NCI-H748 treated with DMSO at 0.1 percent for 48 hours (cell line): ENCODE measurements at places on chromosomes 6 and 20.

GRCh38 chr6:66355471-66355870 lies 648.4 kb upstream of the EYS start:
- DNase-seq, result no peak

DNA sequence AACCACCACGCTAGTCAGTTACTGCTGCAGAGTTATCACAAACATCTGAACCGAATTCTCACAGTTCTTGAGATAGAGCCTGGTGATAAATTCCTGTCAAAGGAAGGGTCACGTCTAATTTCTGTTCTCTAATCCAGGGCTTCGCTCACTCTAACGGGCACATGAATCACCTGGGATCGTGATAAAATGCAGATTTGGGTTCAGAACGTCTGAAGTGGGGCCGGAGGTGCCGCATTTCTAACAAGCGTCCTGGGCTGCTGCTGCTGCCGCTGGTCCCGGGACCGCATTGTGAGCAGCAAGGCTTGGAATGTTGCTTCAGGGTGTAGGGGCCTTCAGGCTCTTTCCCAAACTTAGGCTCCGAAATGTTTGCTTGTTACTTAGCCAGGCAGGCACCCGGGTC lies 264.1 kb downstream of the CDC5L start:
- no peak for DNase-seq

GRCh38 chr20:19887556-19888268 lies 129.4 kb upstream of the NAA20 start:
- no peak for DNase-seq

DNA sequence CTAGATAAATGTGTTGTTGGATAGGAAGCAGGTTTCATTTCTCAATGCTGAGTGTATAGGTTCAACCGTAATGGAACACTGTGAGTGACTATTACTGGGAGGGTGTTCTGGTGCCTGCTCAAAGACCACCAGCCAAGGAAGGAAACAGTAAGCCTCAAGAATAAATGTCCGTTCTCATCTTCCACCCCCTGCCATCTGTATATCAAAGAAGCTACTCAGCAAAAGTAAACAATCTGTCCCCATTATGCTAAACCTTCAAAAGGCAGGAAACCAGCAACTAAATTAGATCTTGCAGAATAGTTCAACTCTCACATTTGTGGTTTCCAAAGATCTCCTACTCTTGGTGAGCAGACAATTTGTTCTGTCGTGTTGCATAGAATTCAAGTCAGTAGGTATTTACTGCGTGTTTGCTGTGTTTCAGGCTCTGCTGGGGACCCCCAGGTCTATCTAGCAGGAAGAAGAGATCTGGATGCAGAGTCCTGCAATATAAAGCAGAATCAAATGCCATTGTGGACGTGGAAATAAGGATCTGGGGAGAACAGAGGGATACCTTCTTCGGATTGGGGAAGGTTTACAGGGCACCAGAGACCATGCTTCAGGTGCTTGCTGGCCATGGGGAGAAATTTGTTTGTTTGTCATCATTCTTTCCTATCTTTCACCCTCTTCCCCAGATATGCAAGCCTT lies 87.3 kb downstream of the SCML4 start:
- no peak for DNase-seq

DNA sequence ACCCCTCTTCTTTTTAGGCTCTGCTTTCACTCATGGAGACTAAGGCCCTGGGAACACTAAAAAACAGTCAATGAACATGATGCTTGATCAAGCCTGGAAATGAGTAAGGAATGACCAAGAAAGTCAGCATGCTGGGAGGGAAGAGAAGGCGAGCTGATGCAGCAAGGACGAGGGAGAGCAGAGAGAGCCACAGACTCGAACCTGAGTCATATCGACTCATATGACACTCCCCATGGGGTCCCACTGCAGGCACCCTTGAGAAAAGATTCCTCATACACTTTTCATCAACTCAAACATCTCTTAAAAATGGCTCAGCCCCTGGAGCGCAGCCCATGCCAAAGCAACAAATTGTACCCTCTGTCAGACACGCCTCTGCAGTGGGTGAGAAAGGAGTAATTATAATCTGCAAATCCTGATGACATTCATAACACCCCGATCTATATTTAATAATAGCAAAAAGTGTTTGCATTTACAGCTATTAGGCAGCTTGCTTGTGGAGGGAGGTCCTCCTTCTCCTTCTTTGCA lies 127.2 kb downstream of the F13A1 start:
- DNase-seq, result no peak

- no peak for DNase-seq
Measured at GRCh38 chr6:88008411-88008810, 39.2 kb upstream of the SPACA1 start.

DNA sequence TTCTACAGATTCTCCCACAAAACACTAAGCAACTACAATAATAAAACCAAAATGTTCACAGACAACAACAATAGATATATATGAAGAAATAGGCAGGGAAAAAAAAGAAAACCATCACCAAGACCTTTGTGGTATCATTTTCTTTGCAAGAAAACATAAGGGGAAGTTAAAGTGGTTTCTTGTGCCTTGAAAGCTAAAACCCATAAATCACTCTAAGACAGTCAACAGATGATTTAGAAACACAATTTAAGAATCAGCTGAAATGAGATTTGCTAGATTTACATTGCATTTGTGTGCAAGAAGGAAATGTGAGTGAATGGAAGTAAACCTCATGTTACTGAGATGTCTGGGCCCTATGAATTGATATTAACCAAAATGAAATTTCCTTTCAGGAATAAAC lies 1265.4 kb upstream of the GJE1 start:
- DNase-seq, result no peak

GRCh38 chr20:56244259-56244658 lies 4.3 kb upstream of the MC3R start:
- DNase-seq, result no peak
